ENCODE measurements at places on chromosomes 12 and 14.
A peak's percentile ranks its signal among the peaks of the same experiment; 100 is the strongest.

GRCh38 chr14:77541905-77542304, 43.3 kb upstream of the ISM2 start:
- DNase-seq = no peak

- DNase-seq = peak; percentile 50
Observed at GRCh38 chr12:86772696-86773095, 516.5 kb upstream of the MGAT4C start.

DNA sequence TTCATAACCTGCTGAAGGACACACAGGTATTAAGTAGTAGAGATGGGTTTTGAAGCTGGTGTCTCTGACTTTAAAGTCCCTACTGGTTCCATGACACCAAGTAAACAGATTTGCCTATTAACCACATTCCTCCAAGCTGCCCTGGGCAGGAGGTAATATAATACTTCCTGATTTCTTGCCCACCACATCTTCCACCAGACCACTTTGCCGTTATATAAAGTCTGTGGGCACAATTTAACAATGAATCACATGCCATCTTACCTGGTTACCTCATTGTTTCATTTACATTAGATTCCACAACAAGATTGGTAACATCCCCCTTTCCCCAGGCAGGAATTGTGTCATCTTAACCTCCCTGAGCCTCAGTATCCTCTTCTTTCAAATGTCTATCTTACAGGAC, 900 bp upstream of the LRRC23 start:
- DNase-seq = no peak

GRCh38 chr12:72089678-72090077, 151.0 kb downstream of the TPH2 start:
- DNase-seq = no peak

DNA sequence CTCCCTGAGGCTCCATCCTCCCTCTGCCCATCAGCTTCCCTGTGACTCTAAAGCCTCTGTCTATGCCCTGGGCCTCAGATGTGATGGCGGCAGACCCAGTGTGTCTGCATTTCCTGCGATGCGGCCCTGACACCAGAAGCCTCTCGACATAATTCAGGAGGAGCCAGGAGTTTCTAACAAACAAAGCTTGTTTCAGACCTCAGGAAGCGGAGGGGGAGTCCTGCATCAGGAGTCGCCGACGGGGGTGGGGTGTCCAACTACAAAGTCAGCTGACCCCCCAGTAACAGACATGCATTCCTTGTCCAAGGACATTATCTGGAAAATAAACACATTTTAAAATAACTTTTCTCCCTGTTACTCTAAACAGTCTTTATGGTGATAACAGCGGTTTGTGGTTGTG, 167.5 kb downstream of the DPF3 start:
- DNase-seq = no peak

- no peak for DNase-seq
Observed at GRCh38 chr14:48580692-48581091, 905.3 kb upstream of the MDGA2 start.

GRCh38 chr12:76156726-76157125, 72.2 kb upstream of the NAP1L1 start:
- no peak for DNase-seq

- DNase-seq = no peak
Observed at GRCh38 chr12:119102274-119102673, 76.5 kb upstream of the HSPB8 start.

DNA sequence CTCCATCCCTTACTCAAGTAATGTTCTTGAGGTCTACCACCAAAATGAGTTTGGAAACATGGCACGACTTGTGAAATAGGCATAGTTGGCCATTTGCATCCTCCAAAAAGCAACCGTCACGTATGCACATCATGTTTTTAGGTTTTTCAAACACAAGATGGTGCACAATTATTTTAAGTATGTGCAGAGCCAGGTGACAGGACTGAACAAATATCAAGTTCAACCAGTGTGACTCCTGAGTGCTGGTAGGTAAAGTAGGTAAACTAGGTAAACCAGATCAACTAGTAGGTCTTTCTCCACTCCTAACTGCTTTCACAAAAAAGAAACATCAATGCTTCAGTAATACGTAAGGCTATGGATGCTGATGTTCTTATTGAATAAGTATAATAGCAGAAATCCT, 39.1 kb downstream of the FGD6 start:
- DNase-seq = no peak

DNA sequence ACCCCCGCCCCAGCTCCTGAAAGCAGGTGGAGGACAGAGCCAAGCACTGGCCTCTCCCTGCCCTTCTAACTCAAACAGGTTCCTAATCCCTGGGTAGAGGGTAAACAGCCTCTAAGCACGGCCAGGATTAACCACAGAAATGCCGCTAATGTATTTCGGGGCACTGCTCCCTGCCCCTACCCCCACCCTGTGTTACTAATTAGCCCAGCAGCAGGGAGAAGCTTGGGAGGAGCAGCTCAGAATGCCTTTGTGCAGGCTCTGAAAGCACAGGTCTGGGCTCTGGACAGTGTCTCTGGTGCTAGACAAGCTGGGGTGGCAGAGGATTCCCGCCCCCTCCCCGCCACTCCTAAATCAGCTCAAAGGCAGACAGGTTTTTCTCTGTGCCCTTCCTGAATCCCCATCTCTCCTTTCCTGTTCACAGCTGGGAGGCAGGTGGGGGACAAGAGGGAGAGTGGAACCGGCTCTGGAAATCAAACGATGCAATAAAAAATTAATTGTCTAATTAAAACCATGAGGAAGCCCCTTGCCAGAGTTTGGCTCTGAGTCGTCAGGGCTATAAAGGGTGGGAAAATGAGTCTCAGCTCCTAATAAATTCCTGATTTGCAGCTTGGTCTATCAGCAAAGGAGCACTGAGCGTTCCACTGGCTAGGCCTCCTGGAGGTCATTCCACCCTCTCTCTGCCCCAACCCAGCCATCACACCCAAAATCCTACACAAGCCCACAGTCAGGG, 53.0 kb downstream of the SMUG1 start:
- DNase-seq = no peak

Data from mammary epithelial cell (primary cell).